KBM-7 (cell line): ENCODE measurements at places on chromosomes 7 and 10.

DNA sequence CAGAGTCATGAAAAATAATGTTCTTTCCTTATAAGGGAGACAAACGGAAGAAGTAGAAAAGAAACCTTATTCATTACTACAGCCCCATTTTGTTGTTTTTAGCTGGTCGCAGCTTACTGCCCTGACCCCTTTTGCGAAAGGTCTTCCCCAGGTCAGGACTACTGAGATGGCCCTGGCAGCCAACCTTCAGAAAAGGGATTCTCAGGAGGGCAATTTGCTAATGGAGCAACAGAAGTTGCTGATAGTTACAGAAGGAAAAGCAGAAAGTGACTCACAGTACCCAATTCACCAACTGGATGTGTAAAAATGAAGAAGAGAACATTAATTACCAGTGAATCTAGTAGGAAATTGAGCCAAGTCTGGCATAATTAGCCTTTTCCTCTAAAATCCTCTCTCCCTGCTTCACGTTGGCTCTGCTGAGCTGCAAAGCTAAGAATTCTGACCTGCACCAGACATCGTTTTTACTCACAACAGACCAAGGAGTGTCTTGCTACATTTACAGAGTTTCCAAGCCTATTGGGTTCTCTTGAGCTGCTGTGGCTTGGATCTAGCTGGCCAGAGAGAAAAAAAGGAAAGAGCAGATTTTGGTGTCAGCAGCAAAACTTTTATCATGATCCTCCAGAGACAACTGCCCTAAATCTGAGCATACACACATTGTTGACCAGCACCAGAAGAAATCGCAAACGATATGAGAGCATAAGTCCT is 499.9 kb upstream of the FZD8 start:
- DNase-seq: no peak

DNA sequence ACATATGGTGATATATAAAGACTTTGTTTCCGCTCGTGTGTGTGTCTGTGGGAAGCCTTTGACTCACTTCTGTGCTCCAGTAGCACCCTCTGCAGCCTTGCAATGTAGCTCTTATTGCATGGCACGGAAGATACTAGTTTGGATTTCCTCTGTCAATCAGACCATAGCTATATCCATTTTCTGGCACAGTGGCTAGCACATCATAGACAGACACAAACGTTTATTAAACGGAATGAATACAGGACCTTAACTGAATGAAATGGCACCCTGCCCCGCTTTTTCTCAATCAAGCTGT is 124.0 kb upstream of the PTPN20 start:
- peak; percentile 33 for DNase-seq

DNA sequence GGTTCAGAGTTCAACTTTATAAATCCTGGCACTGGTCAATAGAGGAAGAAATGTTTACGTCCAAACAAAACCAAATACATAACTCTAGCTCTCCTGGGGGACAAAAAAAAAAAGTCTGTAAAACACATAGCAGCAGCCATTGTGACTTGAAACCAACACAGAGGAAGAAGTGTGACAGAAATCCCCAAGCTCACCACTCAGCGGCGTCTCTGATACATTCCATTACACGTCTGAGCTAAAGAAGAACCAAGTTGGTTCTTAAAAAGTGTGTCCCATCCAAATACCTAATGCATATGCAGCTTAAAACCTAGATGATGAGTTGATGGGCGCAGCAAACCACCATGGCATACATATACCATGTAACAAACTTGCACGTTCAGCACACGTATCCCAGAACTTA is 58.3 kb upstream of the NANOS1 start:
- DNase-seq: no peak

GRCh38 chr7:154857728-154858681 is 144.9 kb downstream of the PAXIP1 start:
- no peak for DNase-seq

DNA sequence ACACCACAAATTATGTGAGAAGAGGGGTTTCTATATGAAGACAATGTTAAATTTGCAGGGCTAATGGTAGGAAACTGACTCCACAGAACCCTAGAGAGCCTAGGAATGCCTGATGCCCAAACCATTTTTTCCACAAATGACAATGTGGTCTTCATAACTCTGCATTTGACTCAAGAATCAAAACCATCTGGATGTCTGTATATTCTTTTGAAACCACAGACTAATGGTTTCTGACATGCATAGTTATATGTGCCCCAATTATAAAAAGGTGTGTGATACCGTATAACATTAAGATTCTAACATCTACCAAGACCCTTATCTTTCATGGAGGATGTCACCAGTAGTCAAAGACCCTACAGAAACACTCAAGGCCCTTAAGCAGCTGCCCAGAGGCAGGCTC is 20.3 kb downstream of the SEC61G start:
- DNase-seq: no peak

DNA sequence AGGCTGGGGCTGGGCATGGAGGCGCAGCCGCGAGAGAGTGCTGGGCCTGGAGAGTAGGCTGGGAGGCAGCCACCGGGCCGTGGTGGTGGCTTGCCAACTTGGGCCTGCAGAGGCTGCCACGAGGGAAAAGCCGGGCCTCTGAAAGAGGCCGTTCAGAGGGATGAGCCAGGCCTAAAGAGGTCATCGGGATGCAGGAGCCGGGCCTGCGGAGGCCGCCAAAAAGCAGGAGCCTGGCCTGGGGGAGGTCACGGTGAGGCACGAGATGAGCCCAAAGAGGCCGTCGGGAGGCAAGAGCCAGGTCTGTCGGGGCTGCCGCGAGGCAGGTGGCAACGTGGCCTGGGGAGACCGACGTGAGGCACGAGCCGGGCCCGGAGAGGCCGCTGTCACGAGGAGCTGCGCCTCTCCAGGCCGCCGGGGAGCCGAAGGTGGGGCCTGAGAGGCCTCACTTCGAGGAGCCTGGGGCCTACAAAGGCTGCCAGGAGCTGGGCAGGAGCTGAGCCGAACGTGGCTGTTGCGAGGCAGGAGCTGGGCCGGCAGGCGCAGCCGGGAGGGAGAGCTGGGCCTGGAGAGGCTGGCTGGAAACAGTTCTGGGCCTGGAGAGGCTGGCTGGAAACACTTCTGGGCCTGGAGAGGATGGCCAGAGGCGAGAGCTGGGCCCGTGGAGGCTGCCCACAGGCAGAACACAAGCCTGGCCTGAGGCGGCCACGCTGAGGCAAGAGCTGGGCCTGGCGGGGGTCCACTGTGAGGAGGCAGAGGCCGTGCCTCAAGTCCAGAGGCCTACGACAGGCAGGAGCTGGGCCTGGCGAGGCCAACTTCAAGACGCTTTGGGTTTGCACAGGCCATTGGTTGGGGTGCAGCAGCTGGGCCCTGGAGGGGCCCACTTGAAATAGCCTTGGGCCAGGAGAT is 24.6 kb downstream of the MDH2 start:
- DNase-seq: no peak
